MV-4-11 (cell line): ENCODE measurements at places on chromosomes 6 and 20.

DNA sequence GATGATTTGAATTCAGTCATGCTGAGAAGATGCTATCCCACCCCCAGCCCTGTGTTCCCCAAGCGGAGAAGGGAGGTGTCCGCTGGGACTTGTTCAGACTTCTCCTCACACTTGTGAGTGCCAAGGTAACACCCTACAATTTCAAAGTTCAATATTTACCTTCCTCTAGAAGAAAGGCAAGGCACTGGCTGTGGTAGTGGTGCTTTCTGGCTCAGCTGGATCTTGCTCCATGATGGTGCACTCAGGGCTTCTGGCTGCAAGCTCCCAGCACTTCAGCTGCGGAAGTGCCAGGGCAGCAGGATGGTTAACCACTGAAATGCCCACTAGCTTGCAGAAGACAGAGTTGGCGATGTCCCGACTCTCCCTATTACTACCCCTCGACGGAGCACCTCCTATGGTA, 135.4 kb downstream of the MTFR2 start:
- no peak for DNase-seq

DNA sequence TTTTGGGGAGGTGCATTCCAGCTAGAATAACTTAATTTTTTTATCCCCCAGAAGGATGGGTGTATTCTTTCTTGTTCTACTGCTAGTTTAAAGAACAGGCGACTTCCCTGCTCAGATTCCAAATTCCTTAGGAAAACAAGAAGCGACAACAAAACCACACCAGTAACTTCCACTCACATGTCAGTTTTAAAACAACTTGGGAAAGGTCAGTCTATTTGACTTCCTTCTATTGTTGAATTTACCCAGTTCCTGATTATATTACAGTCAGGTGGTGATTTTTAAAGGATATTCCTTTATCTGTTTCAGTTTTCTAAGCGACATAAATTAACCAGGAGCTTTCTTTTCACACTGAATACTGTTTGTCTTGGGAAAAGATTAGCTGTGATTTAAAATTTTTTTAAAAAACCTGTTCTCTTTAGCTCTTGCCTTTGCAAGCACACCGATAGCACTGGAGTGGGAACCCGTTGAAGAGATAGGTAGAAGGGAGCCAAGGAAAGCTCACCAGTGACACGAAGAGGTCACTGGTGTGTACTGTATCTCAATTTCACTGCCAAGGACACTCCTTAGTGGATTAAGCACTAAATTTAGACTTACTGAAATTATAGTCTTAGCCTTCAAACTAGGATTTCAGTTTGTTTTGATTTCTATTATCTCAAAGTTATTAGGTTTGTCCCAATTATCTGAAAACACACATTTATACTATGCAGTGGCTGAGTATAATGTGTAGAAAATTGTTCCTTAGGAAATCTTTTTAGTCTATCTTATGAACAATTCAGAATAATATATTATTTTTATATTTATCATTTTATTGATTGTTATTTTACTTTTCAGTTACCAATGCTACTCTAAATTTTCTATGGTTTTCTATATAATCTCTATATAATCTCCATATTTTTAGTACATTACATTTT, 22.3 kb downstream of the MARCKS start:
- DNase-seq: peak; percentile 42

GRCh38 chr6:160076009-160076408, 45.6 kb upstream of the SLC22A1 start:
- no peak for DNase-seq

GRCh38 chr20:7710440-7710839, 229.8 kb downstream of the HAO1 start:
- DNase-seq: no peak

- DNase-seq: no peak
Measured at GRCh38 chr6:51675922-51676275, 411.5 kb downstream of the PKHD1 start.

DNA sequence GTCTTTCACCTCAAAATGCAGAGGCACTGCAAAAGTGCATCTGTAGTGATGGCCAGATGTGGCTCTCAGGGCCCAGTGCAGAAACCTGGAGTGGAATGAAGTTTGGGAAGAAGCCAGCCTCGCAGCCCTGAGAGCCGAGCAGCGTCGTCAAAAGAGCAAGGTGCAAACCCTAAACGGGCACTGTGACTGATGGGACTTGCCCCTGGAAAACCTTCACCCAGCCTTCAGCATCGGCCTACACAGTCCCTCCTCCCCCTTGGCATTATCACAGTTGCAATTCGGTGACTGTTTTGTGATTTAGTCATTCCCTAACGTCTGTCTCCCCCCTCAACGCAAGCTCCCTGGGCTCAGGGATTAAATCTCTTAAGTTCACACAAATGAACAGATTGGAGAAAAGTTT, 38.6 kb downstream of the TAF4 start:
- no peak for DNase-seq

DNA sequence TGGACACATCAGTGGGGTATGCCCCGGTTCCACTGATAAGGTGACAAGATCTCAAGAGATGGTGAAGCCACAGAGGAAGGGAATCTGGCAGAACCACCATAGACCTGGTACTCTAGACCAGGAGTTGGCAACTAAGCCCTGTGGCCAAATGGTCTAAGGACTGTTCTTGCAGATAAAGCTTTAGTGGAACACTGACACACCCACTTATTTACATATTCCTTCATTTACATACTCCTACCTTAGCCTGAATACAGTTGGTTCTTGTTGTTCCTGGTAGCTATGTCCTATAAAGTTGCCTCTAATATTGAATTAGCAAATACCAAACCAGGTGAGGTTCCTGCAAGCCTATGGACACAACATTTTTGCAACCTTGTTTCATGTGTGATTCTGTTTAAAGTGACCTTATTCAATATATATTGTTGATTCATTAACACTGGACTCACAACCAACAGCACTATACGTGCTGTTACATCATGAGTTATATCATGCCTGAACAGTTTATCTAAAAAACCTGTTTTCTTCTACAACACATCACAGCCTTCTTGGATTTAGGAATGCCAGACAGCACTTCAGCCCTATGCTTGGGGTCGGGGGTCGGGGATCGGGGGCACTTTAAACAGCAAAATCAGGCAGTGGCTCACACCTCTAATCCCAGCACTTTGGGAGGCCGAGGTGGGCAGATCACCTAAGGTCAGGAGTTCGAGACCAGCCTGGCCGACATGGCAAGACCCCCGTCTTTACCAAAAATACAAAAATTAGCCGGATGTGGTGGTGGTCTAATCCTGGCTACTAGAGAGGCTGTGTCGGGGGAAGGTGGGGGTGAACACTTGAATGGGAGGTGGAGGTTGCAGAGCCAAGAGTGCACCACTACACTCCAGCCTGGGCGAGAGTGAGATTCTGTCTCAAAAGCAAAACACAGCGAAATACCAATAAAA, 2.5 kb downstream of the CCDC167 start:
- DNase-seq: no peak

DNA sequence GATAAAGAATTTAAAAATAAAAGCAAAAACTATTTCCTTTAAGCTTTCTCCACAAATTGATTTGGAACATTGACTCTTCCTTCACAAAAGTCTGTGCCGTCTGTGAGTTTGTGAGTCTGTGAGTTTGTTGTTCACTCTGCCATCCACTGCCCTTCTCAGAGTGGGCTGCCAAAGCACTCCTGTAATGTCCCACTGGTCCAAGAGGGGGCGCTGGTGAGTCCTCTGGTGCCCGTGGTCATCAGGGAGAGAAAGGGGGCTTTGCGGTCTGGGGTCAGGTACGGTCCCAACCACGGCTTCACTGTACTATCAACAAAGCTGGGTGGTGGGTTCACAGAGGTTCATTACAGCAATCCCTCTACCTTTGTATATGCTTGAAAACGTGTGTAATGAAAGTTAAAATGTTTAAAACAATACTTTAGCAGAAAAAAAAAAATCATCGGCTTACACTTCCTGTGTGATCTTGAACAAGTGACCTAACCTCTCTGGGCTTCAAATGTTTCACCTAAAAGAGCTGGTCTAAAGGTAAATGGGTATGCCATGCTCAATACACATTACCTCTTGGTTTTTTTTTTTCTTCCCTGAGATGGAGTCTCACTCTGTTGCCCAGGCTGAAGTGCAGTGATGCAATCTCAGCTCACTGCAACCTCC, 5.6 kb upstream of the ANKRD60 start:
- no peak for DNase-seq

DNA sequence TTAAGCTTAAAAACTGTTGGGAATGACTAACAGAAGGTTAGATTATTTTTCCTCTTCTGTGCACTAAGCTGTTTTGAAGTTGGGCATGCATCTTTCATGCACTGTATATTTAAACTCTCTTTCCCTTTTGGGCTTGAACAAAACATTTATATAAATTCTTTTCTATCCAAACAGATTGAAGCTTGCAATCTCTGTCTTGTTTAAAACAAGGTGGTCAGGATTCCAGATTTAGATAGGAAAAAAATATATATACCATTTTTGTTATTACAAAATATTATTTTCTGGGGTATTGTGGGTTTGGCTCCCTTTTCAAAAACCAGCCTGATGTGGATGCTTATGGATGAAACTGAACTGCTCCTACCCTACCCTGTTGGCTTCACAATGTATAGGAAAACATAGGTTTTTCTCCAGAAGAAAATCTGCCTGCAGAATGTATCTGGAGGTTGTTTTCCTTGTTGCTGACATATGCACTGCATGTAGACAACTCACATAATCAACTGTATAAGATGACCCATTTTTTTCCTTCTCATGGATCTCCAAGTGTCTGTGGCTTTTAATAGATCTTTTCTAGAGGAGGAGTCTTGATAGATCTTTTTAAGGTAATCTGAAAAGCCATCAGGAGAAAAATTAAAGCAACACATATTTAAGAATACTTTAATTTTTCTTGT, 146.3 kb downstream of the PRL start:
- no peak for DNase-seq

GRCh38 chr6:13500264-13500663, 12.9 kb upstream of the GFOD1 start:
- DNase-seq: peak; percentile 66

DNA sequence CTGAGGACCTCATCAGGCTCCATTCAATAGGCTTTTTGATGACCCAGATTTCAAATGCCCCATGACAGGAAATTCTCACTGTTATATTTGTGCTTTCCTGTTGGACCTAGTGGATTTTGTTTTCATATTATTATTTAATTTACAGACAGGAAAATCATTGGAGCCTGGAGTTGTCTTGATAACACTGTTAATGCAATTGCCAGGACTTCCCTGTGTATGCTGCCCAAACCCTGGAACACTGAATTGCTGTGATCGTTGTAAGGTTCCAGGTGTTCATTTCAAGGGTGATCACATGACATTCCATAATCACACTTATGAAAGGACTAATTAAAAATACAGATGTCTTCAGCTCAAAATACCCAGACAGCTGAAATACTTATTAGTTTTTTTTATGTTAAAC, 783.2 kb downstream of the DHX35 start:
- DNase-seq: no peak

DNA sequence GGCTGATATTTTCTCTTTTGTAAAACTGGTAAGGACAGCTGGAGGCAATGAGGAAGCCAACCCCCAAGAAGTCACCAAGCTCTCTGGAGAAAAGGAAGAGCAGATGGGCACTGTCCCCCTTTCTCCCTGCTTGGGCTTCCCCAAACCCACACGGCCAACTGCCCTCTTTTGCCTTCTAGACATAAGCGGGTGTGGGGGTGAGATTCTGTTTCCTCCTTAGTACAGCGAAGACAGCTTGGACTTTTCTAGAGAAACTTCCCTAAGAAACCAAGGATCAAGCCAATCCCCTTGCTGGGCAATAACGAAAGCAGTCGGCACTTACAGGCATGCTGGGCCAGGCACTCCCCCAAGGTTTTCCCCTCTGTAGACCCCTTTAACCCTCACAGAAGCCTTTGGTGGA, 110.3 kb downstream of the CDC5L start:
- DNase-seq: peak; percentile 20

DNA sequence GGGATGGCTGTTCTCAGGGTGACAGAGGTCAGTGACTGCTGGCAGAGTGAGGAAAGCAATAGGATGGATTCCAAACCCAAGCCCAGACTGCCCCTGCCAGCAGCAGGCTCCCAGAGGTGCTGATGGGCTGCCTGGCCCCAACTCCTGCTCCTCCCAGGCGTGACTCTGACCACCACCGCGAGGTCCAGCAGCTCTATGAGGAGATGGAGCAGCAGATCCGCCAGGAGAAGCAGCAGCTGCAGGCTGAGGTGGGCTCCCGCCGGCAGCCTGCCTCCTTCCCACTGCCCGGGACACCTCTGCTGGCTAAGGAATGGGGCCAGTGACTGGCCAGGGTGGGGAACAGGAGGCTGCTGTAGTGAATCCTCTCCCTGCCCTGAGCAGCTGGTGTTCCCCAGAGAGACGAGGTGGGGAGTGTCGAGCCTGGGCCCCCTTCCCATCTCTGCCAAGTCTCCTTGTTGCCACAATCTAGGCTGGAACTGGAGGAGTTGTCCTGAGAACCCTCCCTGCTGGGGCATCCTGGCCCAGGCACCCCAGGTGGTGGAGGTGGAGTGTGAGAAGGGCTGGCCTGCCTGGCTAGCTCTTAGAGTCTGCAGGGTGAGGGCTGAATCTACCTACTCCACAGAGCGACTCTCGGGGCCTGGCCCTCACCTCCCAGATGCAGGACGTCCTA, 20.4 kb downstream of the RAB44 start:
- no peak for DNase-seq

GRCh38 chr6:139679516-139680179, 305.2 kb upstream of the CITED2 start:
- peak; percentile 44 for DNase-seq

GRCh38 chr6:143701349-143702234, 23.8 kb downstream of the PHACTR2 start:
- no peak for DNase-seq

- no peak for DNase-seq
Measured at GRCh38 chr6:159043947-159044346, 844 bp downstream of the TAGAP start.

DNA sequence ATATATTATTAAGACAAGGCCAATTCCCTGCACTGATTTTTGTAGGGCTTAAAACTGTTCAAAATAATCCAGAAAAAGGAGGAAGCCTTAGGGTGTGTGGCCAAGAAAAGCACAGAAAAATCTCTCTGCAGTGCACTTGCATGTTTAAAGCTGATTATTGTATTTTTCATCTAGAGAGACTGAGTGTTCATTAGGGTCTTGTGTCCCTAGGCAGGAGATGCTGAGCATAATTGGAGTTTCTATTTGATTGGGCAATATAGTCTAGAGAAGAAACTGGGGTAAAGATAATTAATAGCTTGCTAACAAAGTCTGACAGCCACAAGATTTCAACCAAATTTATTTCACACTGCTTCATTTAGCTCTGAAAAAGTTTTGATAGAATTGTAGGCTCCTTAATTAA, 2.4 kb downstream of the FLRT3 start:
- DNase-seq: no peak
